Retinal pigment epithelial cell (primary cell): ENCODE measurements at places on chromosomes 12 and 14.

- DNase-seq = no peak
Measured at GRCh38 chr12:30952015-30952414, 25.5 kb downstream of the TSPAN11 start.

DNA sequence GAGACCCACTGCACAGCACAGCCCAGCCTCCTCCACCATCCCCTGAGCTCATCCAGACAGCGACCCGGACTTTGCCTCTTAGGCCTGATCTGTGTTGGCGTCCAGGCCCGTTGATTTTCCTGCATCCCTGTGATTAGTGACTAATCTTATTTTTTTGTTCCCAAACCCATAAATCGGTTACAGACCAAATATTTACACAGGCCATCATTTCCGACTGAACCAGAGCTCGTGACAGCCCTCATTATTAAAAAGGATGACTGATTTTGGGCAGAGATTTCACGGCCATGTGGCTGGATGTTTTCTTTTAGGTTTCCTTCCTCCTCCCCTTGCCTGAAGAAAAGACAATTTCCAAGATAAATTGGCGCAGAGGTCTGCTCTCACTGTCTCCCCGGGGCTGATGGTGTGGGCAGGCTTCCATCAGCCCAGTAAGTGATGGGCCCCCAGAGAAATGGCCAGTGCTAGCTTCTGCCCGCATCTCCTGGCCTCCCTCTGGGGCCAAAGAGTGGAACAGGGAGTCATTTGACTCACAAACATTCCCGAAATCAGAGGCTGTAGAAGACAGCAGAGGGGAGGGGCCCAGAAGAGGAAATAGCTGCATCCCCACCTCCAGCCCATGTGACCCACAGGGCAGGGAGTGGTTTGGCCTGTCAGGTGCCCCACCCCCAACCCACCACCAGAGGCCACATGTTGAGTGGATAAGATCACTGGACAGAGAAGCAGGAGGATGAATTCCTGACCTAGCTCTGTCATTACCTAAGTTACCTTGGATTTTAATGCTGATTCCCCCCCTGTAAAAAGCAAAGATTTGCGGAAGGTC is 283.5 kb downstream of the KSR2 start:
- DNase-seq = no peak

GRCh38 chr12:71237128-71237527 is 79.3 kb upstream of the TSPAN8 start:
- no peak for DNase-seq

GRCh38 chr12:81615026-81615588 is 144.0 kb downstream of the PPFIA2 start:
- no peak for DNase-seq

DNA sequence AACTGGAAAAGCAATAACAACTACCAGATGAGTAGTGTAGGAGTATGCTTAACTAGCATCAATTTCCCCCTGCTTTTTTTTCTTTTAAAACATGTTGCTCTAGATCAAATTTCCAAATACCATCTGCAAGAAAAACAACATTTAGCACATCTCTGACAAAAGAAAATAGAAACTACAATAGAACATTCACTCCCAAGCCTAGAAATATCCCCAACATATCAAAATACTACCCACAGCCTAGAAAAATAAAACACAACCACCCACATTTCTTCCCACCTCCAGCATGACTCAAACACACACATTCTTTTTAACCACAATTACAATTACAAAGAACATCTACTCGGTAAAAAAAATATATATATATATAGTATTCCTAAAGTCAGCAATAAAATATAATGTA is 120.0 kb downstream of the PPFIA2 start:
- no peak for DNase-seq

- no peak for DNase-seq
Measured at GRCh38 chr12:73225941-73226340, 953.8 kb downstream of the TRHDE start.

DNA sequence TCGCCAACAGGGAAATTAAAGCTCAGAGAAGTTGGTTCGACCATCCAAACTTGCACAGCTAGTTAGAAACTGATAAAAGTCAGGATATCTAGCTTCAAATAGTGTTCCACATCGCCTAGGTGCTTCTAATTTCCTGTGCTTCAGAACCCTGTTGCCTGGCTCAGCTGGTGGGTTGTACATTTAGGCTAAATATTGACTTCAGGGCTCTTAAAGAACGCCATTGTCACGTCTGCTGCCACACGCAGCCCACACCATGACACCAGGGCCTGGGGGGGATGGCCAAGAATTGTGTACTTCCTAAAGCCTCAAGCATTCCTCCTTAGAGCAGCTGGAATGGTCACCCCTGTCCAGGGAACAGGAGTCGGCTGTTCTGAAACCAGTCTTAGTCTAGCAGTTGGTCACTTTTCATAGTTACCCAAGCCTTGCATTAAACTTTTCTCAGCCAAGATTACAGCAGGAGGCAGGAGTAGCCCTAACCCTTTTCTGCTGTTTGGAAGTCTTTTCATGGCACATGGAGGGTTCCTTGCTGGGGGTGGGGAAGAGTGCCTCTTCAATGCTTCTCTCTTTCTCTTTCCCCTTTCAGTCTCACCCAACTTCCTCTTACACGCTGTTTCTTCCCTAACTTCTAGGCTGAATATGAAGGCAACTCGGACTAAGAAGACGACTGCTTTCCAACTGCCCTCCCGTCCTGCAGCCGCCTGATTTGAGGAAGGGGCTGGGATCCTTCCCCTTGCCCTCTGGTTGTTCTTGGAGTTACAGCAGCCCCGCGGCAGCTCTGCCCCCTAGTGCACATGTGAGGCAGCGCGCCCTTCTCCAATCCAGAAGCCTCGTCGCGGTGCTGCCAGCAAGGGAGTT is 17.1 kb downstream of the FOS start:
- no peak for DNase-seq

- DNase-seq = peak; percentile 18
Measured at GRCh38 chr14:67358924-67359774, 455 bp downstream of the ATP6V1D start.

DNA sequence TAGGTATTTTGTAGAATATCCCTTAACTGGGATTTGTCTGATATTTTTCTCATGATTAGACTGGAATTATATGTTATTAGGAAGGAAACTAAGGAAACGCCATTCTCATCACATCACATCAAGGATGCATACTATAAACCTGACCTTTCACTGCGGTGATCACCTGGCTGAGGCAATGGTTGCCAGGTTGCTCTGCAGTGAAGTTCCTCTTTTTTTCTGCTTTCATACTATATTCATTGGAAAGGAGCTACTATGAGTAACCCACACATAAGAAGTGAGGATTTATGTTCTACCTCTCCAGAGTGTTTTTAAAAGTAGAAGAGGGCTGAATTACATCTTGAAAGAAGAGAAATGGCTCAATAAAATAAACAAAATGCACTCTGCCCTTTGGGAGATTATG is 31.0 kb upstream of the GRIP1 start:
- DNase-seq = no peak

DNA sequence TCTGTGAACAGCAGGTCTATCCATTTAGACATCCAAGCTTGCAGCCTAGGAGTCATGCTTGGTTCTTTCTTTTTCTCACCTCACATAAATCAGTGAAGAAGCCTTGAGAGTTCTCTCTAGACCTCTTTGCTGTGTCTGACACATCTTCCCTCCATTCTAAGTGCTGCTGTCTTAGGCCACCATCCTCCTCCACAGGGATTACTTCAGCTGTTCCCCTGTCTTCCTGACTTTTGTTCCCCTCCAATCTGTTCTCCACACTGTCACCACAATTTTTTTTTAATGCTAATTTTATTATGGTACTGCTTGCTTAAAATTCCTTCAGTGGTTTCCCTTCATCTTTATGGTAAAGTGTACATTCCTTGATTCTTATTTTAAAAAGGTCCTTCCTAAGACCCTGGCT is 71.8 kb downstream of the DERA start:
- DNase-seq = no peak

- DNase-seq = no peak
Measured at GRCh38 chr14:68849416-68849815, 56.5 kb upstream of the ZFP36L1 start.

DNA sequence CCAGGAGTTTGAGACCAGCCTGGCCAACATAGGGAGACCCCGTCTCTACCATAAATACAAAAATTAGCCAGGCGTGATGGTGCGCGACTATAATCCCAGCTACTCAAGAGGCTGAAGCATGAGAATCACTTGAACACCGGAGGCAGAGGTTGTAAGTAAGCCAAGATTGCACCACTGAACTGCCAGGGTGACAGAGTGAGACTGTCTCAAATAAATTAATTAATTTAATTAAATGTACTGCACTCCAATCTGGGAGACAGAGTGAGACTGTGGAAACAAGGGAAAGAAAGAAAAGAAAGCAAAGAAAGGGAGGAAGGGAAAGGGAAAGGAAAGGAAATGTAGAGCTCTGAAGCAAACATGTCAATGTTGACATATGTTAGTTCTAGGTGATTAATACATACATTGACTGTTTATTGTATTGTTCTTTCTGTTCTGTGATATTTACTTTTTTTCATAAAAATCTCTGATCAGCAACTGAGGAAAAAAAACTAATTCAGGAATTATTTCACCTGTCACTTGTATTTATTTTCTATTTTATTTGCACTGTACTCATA is 99.6 kb downstream of the DENND5B start:
- no peak for DNase-seq

GRCh38 chr14:46279327-46279726 is 372.3 kb downstream of the RPL10L start:
- DNase-seq = no peak

DNA sequence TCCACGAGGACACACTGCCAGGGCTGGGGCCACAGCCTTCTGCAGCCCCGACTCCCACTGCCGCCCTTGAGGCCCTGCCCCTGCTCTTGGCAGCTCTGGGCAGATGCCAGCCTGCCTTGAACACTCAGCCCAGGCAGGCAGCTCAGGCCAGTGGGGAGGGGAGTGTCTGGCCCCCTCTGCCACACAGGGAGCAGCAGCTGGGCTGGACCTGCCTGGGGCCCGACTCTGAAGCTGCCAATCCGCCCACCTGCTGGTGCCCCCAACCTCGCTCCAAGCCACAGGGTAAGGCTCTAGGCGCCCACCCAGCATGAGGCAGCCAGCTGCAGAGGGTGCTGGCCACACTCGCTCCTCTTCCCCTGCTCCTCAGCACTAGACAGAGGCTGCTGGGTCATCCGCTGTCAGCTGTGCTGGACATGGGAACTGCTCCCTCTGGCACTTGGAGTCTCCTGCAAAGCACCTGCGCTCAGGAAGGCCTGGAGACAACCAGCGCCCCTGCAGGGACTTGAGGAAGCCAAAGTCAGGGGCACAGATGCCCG is 24.6 kb upstream of the NUDT14 start:
- DNase-seq = no peak

DNA sequence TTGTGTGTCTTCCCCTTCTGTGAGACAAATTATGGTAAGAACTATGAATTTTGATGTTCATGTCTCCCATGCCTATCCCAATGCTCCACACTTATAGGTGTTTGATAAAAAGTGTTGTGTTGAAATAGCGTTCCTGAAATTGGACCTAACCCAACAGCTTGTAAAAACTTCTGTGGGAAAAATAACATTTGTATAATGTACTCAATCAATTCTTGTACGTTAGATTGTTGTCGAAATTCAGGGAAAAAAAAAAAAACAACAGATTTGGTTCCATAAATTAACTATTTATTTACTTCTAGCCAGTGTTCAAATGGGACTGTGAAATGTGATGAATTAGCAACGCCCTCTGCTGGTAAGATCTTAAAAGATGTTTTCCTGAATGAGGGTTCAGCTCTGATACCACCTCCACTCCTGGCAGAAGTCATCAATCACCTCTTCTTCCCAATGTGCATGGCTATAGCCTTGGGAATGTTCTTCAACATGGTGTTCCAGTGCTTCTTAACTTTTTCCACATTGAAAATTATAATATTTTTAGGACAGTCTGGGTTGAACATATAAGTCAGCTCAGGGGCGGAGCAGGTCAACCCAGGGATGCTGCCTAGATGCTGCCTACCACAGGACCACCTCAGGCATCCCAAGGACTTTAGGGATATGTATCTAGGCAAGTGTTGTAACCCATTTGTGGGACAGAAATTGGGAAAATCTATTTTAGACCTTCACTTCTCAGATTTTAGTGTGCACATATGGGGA is 170.6 kb downstream of the OTOGL start:
- DNase-seq = no peak

DNA sequence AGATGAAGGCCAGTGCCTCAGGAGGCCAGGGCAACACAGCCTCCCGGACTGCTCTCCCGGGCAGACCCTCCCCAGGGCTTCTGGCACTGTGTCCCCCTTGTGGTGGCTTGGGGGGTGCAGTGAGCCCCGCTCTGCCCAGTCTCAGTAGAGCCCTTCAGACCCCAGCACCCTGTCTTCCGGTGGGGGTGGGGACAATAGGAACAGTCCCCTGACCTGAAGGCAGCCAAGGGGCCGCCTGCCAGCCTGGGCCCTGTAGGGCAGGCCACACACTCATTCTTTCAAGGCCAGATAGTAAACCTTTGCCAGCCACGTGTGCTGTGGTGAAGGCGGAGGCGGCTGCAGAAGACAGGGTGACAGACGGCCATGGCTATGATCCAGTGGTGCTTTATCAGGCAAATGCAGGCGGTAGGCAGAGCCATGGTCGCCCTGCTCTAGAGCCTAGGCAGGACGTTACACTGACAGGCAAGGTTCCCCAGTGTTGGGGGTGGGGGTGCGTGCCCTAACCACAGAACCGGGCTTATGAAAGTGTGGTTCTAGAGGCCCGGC is 15.0 kb downstream of the ZFYVE21 start:
- DNase-seq = no peak

DNA sequence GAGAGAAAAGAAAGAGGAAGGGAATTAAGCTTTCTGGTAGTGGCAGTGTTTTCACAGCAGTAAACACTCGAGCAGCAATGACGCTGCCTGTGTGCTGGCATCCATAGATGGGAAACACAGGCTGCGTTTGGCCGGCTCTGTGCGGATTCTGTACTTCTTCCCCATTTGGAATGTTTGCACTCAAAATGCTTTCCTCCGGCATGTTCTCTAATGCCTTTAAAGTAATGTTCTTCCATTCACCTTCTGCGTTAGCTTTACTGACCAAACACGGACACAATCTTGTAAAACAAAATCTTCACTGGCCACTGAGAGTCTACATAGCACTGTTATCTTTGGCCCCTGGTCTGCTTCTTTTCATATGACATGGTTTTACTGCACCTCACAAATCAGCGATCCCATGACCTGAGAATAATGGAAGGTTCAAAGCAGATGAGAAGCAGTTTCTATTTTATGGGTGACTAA is 31.4 kb downstream of the DCP1B start:
- no peak for DNase-seq

- no peak for DNase-seq
Measured at GRCh38 chr12:51377099-51377984, 13.9 kb downstream of the GALNT6 start.

GRCh38 chr14:67420102-67420739 is 8.3 kb upstream of the PLEK2 start:
- no peak for DNase-seq

DNA sequence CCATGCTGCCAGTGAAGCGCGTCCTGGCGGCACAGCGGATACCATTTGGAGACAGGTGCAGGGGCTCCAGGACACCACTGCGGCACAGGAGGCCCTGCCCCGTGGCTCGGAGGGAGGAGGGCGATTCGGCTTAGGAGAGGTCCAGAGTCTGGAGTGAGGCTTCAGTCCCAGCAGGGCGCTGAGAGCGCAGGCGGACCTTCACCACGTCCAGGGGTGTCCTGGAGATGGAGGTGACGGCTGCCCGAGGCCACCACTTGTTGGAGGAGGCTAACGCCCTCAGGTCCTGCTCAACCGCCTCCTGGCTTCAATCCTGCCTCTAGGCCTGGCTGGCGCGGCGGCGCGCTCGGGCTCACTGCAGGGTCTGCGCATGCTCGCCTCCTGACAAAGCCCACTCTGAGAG is 45.7 kb downstream of the EIF2S3B start:
- no peak for DNase-seq

GRCh38 chr14:93926873-93927799 is at the start of gene FAM181A:
FAM181A (plus strand) TSS chr14:93927344; CDS start chr14:93928286, 942 bp downstream.
- DNase-seq = no peak

GRCh38 chr14:89767131-89767530 is 187.4 kb downstream of the EFCAB11 start:
- no peak for DNase-seq
